SK-MEL-5 (cell line): ENCODE measurements at places on chromosomes 7 and 10. TPM values are rescaled to one million over a fixed set of nuclear protein-coding genes. Genes with fewer than 3 reads are reported as not detected.

Gene FZD1
- total RNA-seq, result 3.1 and 3.4 TPM in 2 replicates

Gene MYL7
- total RNA-seq, result not detected in 2 replicates

Gene BICC1
- 7.2 and 8.3 TPM in 2 replicates for total RNA-seq

Gene OR2A1
- not detected in 2 replicates for total RNA-seq

Gene CTAGE15
- total RNA-seq, result not detected in 2 replicates

Gene PGAM2
- not detected in 2 replicates for total RNA-seq

Gene SLC26A5
- total RNA-seq, result not detected in 2 replicates

- DNase-seq, result no peak
Observed at GRCh38 chr7:45033931-45034290, 33.9 kb downstream of the CCM2 start.

DNA sequence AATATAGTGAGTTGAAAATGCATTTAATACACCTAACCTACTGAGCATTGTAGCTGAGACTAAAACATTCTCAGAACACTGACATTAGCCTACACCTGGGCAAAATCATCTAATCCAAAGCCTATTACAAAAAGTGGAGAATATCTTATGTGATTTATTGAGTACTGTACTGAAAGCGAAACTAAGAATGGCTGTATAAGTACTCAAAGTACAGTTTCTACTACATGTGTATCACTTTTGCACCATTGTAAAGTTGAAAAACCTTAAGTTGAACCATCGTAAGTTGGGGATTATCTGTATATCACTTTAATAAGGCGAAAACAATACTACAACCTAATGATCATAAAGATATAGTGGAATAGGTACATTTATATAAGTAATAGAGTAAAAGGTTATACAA, 45.4 kb upstream of the GRB10 start:
- DNase-seq, result no peak

- peak; percentile 55 for DNase-seq
Observed at GRCh38 chr10:12902135-12902572, 99.4 kb downstream of the CCDC3 start.

- no peak for DNase-seq
Observed at GRCh38 chr10:36254199-36254598, 612.1 kb upstream of the FZD8 start.

DNA sequence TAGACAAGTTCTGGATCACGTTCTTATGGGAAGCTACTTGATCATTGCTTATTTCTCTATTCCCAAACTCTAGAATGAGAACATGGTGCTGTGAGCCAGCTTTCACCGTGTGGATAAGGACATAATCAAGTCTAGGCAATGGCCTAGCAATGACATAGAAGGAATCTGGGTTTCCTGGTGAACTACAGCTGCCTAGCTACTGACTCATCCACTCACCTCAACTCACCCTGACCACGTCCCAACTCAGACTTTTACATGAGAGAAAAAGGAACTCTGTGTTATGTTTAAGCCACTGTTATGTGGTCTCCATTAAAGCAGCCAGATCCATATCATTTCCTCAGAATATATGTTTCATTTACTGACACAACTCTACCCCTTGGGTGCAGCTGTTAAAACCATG, 18.8 kb upstream of the MET start:
- DNase-seq, result no peak

DNA sequence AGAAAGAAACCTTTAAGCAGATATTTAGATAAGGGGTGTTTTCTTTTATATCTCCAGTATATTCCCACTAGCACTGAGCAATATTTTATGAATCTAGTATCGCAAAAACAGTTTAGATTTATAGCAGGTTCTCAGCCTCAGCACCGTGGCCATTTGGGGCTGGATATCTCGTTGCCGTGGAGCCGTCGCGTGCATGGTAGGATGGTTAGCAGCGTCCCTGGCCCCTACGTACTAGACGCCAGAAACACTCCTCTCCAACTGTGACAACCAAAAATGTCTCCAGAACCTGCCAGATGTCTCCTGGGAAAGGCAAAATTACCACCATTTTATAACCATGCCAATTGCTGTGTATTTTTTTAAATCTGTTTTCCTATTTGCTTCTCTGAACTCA, 172.9 kb downstream of the CACNB2 start:
- DNase-seq, result no peak

DNA sequence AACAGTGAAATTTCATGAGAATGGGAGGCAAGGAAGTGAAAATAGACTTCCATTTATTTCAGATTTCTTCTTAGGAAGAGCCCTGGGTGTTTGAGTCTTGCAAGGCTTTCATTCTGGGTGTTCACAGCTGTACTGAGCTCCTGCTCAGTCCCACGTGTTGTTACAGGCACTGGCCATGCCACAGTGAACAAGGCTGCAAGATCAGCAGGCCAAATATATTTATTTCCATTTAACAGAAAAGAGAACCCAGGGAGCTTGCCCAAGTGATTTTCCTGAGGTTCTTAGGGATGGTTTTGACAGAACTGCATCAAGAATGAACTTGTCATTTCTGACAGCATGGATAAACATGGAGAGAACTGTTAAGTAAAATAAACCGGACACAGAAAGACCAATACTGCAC, 54.5 kb upstream of the CD36 start:
- DNase-seq, result no peak

DNA sequence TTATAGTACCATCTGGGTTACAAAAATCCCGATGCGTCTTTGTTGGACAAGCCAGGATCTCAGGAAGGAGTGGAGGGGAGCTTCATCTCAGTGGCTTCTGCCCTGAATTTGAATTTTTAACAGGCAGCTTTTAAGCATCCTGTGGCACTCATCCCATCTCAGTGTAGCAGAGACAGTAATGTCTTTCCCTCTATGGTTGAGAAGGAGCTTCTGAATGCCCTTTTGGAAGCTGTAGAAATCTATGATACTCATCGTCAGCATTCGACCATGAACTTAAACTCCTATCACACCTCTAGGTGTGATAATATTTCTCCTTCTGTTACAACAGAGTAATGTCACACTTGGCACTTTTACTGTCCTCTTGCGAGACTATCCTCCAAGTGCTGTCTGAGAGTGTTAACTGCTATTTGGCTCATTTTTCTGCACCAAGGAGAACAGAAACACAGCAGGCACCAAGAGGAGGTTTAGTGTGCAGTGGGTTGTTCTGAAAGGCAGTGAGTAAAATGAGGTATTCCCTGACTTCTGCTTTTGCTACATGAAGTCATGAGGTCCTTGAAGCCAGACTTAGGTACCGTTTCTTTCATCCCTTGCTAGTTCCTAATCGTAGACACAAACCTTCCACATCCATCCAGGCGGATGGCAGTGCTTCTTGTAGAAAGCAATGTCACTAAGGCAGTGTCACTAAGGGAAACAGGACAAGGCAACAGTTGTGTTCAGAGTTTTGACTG, 177.4 kb downstream of the CELF2 start:
- DNase-seq, result no peak

- DNase-seq, result no peak
Observed at GRCh38 chr7:17554341-17555015, 256.0 kb downstream of the AHR start.

DNA sequence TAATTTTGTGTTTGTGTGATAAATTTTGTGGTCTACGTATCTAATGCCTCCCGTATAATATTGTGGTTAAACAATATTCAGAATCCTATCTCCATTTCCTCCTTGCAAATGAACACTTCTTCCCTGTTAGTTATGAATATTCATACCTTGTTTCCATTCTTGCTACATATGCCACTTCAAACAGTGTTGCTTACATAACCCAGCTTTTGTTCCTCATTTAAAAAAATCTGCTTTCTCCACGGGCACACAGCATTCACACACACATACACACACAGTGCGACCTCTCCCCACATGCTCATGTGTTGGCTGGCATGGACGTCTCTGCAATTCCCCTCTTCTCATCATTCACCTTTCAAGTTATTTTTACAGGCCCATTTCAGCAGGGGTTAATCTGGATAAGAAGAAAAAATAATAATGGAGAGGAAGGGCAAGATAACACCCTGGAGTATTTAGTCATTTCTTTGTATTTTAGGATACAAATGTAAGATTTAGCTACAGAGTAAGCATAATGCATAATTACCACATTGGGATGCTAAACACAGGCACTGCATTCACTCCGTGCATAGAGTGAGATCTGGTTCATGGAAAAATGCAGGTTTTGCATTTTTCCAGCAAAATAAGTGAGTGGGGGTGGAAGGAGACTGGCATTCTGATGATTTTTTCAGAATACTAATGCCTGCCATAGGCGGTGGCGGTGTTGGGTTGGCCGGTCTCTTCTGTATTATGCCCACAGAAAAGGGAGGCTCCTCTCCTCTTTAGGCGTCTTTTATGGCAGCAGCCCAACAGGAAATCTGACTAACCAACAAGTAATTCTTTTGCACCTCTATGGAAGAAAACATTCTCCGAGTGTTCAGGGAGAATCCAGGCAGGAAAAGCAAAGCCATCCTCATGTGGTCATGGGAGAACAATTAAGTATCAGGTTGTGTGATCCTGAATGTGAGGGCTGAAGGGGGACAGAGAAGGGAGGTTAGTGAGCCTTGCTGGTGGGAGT, 31.7 kb upstream of the ELMO1 start:
- no peak for DNase-seq

DNA sequence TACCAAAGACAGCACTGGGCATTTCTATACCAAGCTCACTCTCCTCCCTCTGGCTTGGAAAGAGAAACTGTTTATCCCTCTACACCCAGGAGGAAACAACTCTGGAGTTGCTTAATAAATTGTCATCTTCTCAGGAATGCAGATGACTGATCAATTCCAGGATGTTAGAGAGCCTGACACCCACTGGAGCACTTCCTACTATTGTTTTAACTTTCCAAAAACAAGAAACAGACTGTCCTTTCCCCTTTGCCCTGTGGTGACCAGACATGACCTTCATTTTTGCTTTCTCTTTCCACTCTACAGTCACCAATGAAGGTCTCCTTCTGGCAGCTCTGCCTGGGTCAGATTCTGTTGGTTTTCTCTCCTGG, 19.6 kb downstream of the GIMAP4 start:
- no peak for DNase-seq

GRCh38 chr7:151631570-151631952, 111.9 kb upstream of the RHEB start:
- peak; percentile 38 for DNase-seq

DNA sequence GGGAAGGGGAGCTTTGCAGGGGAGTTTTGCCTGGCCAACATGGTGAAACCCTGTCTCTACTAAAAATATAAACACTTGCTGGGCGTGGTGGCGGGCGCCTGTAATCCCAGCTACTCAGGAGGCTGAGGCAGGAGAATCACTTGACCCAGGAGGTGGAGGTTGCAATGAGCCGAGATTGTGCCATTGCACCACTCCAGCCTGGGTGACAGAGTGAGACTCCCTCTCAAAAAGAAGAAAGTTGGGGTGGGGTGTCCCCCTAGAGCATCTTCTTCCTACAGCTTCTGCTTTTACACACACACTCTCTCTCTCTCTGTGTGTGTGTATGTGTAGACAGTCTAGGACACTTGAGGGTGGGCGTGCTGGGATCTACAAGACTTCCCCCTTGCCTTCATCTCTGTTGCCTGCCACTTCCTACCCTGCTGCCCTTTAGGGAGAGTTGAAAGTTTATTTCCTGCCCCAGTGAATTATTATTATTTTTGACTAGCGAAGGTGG, 21.7 kb downstream of the PLAU start:
- DNase-seq, result no peak

DNA sequence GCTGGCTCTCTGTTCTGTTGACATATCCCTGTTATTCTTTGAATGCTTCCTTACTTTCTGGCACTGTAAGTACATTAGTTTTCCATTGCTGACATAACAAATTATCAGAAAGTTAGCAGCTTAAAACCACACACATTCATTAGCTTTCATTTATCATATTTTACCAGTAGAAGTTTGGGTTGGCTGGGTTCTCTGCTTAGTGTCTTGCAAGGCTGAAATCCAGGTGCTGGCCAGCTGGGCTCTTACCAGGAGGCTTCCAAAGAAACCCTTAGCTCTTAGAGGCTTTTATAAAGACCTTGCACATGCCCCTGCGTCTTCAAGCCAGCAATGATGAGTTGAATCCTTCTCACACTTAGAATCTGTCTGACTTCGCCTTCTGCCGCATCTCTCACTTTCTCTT, 160.6 kb downstream of the MLLT10 start:
- DNase-seq, result no peak

DNA sequence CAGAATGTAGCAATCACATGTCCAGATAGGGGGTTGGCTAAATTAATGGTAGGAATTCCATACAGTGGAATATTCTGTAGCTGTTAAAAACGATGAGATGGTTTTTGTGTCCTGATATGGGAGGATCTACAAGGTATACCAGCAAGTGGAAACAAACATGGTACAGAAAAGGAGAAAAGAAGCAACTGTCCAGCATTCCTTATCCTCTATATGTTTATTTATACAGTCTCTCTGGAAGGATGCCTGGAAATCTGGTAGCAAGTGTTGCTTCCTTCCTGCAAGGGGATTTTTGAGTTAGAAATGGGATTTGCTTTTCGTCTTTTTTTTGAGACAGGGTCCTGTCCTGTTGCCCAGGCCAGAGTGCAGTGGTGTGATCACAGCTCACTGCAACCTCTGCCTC, 19.3 kb downstream of the IL15RA start:
- DNase-seq, result no peak

DNA sequence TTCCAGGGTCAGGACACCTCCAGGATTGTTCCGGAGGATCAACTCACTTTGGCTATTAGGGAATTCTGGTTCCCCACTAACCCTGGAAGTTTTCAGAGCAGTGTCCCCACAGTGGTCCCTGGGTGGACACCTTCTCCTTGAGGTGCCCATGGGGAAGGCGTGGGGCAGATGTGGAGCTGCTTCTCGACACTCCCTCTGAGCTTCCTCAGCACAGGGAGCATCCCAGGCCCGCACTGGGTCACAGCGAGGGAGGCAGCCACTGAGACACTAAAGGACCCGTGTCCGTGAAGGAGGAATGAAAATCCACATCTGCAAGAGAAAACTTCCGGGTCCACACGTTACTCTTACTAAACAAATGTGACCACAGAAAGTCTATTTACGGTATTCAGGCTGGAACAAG, 48.2 kb upstream of the MNX1 start:
- DNase-seq, result no peak

DNA sequence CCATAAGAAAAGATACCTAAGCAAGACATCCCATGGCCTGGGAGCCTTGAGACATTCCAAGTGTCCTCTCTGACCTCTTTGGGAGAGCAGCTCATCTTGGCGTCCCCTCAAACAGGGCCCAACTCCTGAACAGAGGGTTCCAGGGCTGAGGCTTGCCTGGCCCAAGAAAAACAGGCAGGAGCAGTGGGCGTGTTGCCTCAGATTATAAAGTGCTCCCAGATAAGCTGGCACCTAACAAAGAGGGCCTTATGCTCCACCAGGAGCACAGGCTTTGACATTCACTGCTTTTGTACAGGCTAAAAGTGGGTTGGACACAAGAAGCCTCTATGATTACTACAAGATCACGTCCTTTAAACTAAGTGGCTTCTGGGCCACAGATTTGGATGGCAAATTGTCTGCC, 193.1 kb downstream of the FGFR2 start:
- DNase-seq, result peak; percentile 74

- DNase-seq, result peak; percentile 86
Observed at GRCh38 chr10:23438547-23439451, at the start of gene OTUD1. Gene OTUD1 (plus strand): TSS chr10:23439075. CDS start chr10:23439458, 383 bp downstream.

- peak; percentile 74 for DNase-seq
Observed at GRCh38 chr7:115910541-115911164, 119.9 kb downstream of the TFEC start.

DNA sequence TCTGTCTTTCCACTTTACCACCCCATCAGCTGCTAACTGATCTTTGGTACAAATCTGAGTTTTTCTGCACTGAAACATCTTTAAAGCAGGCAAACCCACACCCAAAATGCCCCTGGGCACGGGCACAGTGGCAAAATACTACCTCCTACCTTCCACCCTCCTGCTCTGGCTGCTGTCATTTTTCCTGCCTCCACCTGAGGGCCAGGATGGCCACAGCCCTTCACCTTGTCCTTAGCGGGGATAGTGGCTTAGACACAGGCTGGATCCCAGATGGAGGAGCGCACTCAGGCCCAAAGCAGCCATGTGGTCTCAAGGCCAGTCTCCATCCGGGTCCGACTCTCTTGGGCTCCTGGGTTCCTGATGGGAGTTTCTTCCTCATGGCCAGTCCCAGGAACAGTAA, 98.3 kb downstream of the HIF1AN start:
- DNase-seq, result no peak
